NCI-H2107 (cell line): ENCODE measurements at places on chromosomes 2 and 18.

DNA sequence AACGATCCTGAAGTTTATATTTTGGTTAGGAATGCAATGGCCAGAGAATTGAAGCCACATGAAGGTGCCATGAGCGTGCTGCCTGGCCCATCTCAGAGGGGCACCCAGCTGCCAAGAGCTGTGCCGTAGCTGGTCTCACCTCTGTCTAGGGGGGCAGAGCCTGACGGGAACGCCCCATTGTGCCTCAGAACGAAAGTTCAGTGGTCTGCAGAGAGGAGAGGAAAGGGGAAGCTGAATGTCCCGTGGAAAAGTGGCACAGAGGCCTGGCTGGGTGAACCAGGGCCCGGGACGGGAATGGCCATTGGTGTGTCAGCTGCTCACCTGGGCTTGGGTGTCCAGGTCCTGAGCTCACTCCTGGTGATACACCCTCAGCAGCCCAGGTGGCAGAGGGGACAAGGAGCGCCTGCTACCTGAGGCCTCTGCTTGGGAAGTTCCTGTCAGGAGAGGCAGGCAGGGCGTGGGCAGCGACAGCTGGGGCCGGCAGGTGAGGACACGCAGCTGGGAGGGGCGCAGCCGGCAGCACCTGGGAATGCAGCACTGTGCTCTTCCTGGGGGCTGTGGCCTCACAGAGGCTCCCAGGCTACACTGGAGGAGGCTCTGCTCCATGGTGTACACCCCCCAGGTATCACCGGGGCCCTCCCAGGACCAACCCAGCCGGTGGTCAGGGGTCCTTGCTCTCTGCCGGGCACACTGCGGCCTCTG, 67.3 kb downstream of the PARD6G start:
- peak; percentile 30 for DNase-seq

DNA sequence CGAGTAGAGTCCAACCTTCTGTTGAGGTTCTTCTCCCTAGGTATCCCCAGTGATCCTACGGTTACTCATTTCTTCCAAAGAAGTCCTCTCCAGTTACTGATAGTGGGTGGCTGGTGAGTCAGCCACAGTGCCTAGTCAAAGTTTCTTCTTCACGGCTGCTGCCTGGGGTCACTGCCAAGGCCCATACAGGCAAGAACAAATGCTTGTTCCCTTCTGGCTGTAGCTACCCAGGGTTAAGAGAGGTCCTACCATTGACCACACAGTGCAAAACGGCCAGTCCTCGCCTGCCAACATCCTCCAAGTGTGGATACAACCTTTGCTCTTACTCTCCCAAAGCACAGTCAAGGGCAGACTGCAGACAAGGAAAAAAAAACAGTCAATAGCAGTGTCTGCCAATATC, 2.9 kb upstream of the PTPN4 start:
- no peak for DNase-seq

- DNase-seq: no peak
Observed at GRCh38 chr2:52500561-52500960, 1267.0 kb upstream of the CHAC2 start.

DNA sequence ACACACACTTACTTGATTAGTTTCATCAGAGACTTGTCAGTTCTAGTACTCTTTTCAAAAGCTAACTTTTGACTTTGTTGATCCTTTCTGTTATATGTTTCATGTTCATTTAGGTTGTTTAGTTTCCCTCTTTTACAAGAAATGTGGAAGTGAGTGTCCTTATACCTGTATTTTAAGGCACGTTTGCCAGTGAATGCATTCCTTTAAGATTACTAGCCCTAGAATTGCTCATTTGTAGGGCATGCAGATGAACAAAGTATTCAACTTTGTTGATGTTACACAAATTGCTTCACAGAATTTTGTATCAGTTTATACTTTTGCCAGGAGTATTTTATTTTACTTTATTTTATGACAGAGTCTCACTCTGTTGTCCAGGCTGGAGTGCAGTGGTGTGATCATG, 6.3 kb downstream of the IL1RL2 start:
- DNase-seq: no peak

- DNase-seq: no peak
Observed at GRCh38 chr2:160506371-160507045, 12.9 kb upstream of the RBMS1 start.

GRCh38 chr18:13494871-13495445, 231.4 kb downstream of the FAM210A start:
- no peak for DNase-seq

DNA sequence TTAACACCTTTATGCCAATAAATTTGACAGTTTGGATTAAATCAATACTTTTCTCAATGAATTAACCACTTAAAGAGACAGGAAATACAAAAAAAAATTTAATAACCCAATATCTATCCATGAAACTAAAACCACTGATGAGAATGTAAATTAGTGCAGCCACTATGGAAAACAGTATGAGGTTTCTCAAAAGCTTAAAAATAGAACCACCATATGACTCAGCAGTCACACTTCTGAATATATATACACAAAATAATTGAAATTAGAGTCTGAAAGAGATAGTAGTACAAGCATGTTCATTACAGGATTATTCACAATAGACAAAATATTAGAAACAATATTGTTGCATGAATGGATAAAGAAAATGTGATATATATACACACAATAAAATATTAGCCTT, 382.1 kb upstream of the SETBP1 start:
- no peak for DNase-seq

DNA sequence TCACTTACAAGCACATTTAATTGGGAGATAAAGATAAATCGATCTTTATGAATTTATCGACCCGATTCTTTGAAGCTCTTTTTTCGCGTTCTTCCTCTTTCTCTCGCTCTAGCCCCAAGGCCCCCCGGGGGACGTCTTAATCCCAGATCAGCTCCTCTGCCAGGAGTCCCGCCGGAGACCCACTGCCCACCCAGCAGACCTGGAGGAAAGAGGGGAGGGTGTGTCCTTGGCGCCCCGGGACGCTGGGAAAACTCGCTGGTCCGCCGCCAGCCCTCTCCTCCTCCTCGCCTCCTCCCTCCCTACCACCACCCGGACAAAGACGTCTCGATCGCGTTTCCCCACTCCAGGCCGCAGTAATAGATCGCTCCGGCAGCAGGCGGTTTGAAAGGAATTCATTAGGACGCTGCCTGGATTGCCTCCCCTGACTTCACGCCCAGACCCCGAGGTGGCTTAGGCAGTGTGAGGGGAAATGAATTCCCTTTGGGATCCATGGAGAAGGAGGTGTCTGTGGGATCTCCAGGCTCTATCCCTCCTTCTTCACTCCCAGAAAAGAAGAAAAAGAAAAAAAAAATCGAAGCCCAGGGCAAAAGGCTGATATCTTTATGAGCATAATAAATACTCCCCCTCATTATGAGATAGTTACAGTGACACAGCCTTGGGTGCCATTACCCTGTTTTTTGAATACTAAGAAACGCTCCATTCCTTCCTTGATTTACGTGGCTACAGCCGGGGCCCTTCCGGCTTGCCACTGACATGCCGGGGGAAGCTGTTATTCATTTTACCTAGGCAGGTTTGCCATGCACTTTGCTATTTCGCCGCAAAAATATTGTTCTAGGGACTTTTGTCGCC, 1.8 kb upstream of the GBX2 start:
- no peak for DNase-seq

DNA sequence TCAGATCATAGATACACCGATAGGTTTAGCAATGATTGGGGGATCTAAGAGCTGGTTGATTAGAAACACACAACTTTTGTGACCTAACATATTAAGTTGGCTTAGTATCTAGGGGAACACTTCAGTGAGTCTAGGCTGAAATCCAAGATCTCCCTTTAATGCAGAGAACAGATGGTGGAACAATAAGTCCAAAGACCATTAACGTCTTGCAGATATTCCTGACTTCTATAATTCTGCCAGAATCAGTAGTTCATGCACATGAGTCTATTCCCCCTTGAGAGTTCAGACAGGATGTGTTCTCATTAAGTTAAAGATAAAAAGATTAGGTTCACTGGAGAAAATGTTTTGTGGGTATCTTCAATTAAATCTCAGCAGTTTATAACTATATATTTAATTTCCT, 506.5 kb downstream of the TSN start:
- DNase-seq: no peak

DNA sequence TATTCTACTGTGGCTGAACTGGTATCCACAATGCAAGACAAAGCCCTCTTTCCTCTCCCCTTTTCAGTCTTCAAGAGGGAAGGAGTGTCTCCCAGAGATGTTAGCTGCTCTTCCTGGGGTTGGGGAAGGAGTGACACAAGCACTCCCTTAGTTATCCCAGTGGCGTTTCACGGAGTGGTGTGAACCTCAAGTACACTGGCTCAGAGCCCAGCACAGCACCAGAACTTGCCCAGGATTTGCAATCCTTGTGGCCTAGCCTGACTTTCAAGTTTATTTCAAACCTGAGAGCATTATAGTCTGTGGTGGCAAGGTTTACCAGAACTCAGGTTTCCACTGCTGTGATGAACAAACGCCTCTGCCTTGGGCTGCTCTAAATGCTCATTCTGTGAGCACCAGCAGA, 162.5 kb downstream of the CCDC102B start:
- DNase-seq: no peak

DNA sequence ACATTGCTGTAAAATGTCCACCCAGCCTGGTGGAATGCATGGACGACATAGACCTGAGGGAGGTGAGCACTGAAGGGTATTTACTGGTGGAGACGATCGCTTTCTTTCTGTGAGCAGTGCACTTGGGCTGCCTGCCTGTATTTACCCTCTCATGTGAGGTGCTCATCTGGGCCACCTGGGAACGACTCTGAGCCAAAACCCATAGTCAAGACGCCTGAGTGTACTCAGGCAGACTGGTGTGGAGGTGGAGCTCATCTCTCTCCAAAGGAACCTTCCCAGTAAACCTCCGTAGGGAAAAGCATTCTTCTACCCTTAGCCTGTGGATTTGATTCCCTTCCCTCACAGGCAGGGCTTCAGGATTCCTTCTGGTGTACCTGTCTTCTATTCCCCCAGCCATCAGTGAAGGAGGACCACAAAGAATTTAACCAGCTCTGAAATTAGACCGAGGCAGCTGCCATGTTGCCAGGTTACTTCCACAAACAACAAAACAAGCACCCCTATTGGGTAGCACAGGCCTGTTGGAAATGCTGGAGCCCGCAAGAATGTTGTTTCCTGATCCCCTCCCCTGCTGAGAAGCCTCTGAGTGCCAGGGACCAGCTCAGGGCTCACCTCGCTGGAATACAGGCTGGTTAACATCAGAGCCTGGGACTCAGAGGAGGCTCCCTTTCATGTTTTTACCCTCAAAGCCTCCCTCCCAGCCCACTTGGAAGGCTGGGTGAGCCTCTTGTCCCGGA, 47.5 kb upstream of the TXNDC2 start:
- peak; percentile 48 for DNase-seq

DNA sequence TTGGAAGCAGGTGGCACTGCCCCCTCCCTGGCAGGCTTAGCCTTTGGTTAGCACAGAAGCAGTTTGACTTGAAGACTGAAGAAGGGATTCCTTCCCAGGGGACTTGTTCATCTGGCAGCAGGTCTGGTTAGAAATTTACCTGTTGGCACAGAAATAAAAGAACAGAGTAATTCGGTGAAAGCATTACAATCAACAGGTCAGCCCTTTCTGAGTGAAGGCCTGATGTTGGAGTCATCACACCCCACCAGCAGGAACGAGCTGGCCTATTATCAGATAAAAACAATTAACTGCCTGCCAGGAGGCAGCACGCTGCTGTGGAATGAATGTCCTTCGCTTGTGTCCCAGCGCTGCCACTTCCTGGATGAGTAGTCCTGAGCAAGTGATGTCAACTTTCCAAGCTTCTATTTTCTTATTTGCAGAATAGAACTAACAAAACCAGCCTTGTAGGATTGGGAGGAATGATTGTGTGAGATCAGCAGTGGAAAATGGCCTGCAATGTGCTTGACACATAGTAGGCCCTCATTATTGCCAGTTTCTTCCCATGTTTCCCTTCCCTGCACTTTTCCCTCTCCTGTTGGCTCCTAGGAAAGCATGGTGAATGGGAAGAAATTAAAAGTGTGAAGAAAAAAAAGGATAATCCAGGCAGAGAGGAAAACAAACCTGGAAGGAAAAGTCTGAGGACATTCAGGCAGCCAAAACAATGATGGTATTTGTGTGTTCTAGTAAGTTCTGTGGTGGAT, 29.0 kb downstream of the LGALSL start:
- DNase-seq: no peak

DNA sequence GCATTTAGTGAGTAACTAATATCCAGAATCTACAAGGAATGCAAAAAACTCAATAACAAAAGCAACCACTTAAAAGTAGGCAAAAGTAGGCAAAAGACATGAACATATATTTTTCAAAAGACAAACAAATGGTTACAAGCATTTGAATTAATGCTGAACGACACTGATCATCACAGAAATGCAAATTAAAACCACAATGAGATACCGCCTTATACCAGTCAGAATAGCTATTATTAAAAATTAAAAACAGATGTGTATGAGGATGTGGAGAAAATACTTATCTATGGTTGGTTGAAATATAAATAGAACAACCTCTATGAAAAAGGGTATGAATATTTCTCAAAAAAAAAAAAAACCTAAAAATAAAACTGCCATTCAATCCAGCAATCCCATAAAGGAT, 51.7 kb downstream of the SNTG2 start:
- no peak for DNase-seq
